ENCODE measurements at places on chromosomes 5 and 9. TPM values are rescaled to one million over a fixed set of nuclear protein-coding genes. Genes with fewer than 3 reads are reported as not detected.

PCDHA12 gene
- 0.96 TPM for total RNA-seq

PCDHAC2 gene
- 0.48 TPM for total RNA-seq

C9 gene
- total RNA-seq, result not detected

SLC23A1 gene
- not detected for total RNA-seq

PCDHGA7 gene
- 2.2 TPM for total RNA-seq

ARL14EPL gene
- not detected for total RNA-seq

RLN1 gene
- total RNA-seq, result not detected

PCDHA11 gene
- 1.2 TPM for total RNA-seq

GKAP1 gene
- 2.7 TPM for total RNA-seq

CANX gene
- 649 TPM for total RNA-seq

GRXCR2 gene
- total RNA-seq, result not detected

NEUROG1 gene
- 0.04 TPM for total RNA-seq

OBP2B gene
- total RNA-seq, result not detected

ELOVL7 gene
- total RNA-seq, result 31.6 TPM

DOCK2 gene
- total RNA-seq, result 2.2 TPM

OR1Q1 gene
- total RNA-seq, result not detected

SPAAR gene
- total RNA-seq, result not detected

Measured in kidney epithelial cell (primary cell).